ENCODE measurements at places on chromosomes 5 and 9.

DNA sequence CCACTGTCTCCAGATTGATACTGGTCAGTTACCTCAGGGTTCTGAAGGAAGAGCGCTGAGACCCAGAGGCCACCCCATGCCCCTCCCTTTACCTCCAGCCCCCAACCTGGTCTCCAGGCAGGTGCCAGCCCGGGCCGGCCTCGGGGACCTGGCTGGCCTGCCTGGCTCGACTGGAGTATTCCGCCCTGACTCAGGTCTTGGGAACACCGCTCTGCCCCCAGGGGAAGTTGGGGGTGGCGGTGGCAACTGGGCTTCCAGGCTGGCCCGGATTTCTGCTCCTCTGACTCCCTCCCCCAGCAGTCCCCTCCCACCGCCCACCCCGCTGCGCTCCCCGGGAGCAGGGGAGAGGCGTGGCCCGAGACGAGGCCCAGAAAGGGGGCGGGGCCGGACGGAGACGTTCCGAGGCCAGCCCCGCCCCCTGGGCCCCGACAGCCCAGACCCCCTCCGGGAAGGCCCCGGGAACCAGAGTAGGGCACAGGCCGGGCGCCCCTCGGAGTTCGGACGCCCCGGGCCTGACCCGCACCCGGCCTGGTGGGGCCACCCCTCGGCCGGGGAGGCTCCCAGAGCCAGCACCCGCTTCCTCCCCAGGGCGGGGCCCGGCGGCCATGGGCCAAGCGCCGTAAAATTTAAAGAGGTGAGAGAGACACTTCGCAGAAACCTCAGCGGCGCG is 82.5 kb upstream of the ZBTB43 start:
- peak; percentile 26 for DNase-seq

DNA sequence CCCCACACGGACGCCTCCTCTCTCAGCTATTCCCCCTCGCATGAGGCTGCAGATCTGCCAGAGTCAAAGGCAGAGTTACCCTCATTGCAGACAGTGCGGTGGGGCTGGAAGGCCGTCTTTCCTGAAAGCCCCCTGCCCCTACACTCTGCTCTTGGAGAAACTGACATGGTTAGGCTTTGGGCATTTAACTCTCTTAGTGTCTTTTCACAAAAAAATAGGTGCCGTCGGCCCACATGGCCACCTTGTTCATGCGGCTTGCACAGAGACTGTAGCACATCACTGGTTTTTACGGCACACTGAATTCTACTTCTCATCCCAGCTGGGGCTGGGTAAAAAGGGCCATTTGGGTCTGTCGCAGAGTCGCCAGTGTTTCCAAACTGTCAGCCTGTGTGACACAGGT is 107.6 kb downstream of the ENTREP1 start:
- DNase-seq: no peak

GRCh38 chr5:180333661-180334060 is 19.5 kb downstream of the GFPT2 start:
- no peak for DNase-seq

DNA sequence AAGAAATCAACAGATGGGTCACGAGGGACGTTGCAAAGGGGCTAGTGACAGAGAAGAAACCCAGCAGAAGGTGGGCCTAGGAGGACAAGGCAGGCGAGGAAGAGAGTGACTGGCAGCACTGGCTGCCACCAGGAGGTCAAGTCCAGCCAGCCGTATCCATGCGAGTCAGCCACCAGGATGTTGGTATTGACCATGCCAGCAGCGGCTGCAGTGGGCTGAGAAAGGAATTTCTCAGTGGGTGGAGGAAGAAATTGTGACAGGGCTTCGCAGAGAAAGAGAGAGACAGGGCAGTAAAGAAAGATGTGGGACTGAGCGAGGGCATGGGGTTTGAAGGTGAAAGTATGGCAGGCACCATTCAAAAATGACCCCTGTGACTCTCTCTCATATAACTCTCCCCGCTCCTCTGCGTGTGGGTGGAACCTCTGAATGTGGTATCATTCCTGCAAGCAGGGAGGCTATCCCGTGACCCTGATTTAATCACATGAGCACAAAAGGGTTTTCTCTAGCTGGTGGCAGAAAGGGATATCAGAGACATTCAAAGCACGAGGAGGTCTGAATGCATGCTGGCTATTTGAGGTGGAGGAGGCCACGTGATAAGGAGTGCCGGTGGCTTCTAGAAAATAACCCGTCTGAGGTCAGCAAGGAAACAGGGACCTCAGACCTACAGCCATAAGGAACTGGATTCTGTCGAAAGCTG is 45.4 kb upstream of the FBXW11 start:
- DNase-seq: no peak

GRCh38 chr5:1640421-1640881 is 116.7 kb upstream of the LPCAT1 start:
- DNase-seq: no peak

- DNase-seq: no peak
Observed at GRCh38 chr9:29100762-29101161, 1527.5 kb upstream of the C9orf72 start.

DNA sequence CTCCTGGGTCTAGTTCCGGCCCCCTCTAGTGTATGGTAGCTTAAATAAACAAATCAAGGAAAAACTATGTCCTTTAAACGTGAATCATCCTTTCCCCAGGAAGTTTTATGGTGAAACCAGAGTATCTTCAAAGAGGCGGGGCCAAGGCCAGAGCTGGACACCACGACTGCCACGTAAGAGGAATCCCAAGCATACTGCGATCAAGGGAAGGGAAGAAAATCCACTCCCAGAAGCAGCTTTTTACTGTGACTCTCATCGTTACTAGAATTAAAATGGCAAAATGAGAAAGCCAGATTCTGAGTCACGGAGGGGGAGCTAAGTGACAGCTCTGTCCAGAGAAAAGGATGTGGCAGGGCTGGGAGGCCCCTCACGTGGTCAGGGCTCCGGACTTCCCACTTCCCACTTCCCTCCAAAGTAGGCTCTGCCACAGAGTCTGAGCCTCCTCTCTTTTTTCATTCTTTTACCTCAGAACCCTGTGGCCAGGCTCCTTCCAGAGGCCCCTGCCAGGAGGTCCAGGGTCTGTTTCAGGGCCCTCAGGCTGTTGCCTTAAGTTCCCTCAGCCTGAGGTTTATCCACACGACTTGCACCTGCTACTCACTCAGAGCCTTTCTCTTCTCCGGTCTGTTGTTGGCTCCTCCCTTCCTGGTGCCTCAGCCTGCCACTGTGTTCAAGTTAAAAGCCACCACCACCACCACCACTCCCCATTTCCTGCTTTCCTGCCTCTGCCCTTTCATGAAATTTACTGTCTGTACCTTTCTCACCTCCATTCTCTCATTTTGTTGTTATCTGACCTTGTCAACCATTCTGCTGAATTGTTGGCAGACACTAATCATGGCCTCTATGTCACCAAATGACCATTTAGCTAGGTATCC is 1.4 kb upstream of the GLRX start:
- peak; percentile 71 for DNase-seq

GRCh38 chr5:137096149-137097103 is 402.7 kb downstream of the SPOCK1 start:
- no peak for DNase-seq

GRCh38 chr9:116209414-116210116 is 56.0 kb downstream of the PAPPA start:
- DNase-seq: no peak

DNA sequence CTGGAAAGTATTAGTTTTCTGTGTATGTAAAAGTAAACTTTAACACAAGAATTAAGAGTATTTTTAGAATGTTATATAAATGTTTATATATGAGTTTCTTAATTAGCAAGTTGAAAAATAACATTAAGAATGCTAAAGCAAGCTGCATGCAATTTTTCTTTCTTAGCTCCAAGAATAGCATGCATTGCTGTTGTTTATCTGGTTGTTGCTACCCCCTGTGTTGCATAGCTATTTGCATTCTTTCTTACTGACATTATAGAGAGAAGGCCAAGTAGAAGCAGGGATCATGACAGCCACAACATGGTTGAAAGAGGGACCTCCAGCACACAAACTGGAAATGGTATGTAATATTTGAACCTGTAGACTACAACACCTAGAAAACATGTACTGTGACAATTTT is 94.8 kb downstream of the ERCC6L2 start:
- DNase-seq: no peak

Measured in HL-60 (cell line).